MG63 (cell line): ENCODE measurements at places on chromosomes 5 and 9. TPM values are rescaled to one million over a fixed set of nuclear protein-coding genes. Genes with fewer than 3 reads are reported as not detected.

The SGTB gene
- 11.3 and 30.2 TPM in 2 replicates for total RNA-seq

DNA sequence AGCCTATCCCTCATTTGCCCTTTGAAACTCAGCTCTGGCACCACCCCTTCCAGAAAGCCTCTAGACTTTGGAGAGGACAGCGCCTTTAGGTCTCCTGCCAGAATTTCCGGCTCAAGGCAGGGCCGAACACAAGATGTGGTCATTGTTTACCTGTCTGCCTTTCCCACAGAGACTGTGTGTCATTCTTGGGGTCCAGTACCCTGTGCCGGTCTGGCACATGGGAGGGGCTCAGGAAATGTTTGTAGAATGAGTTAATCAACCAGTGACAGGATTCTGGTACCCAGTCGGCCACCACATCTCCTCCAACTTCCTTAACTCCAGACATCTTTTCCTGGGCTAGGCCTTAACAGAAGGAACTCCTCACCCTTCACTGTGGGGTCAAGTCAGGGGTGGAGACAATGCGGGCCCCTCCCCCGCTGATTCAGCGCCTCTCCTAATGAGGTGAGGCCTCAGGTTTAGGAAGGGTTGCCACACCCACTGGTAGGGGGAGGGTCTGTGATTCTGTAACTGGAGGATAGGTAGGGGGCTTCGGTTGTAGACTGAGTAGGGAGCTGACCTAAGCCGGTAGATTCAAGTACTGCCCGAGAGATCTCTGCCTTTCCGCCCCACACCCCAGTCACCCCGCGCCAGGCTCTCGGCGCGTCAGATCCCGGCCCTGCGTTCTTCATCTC lies 29.3 kb downstream of the PCDH1 start:
- peak; percentile 88 for DNase-seq

DNA sequence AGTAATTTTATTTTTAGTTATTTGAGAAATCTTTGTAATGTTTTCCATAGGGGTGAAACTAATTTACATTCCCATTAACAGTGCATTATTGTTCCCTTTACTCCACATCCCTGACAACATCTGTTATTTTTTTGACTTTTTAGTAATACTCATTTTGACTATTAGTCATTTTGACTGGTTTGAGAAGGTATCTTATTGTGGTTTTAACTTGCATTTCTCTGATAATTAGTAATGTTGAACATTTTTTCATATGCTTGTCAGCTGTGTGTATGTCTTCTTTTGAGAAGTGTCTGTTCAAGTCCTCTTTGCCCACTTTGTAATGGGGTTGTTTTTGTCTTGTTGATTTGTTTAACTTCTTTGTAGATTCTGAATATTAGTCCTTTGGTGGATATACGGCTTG lies 27.5 kb downstream of the CCDC152 start:
- DNase-seq = no peak

- no peak for DNase-seq
These were observed 19.9 kb upstream of the TMEM250 start for GRCh38 chr9:136138566-136138965.

GRCh38 chr5:122699201-122699600 lies 75.7 kb upstream of the SNX2 start:
- no peak for DNase-seq

- no peak for DNase-seq
These were observed 242.3 kb upstream of the NREP start for GRCh38 chr5:111999286-111999685.

DNA sequence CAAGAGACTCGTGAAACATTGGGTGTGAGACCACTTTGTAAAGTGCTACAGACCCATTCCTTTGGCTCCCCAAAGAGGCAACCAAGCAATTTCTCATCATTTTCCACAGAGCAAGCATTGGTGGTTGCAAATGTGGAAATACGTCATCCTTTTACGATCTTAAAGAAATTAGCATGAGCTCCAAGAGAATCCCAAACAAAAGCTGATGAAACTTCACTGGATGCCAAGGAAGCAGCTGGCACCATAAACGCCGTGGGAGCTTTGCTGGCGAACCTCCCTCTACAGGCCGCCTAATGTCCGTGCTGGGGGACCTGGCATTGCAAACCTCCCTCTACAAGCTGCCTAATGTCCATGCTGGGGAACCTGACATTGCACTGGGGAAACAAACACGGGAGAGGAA lies 432.4 kb downstream of the ACTL7B start:
- peak; percentile 74 for DNase-seq

DNA sequence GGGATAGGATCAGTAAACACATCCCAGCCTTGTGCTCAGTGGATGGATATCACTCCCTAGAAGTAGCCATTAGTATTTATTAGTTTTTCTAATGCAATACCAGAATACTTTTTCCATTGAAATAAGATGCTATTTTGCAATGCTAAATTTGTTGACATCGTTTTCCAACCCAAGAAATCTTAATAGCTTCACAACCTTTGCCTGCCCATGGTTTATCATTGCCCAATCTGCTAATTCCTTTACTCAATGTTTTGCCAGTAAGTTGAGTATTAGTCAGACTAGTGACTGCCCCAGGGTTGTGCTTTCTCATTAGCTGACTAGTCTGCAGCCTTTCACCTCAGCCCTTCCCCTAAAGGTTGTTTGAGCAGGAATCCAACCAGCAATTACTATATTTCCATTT lies 62.9 kb downstream of the NREP start:
- peak; percentile 36 for DNase-seq
